Stimulated activated CD4-positive, alpha-beta T cell treated with anti-CD3 and anti-CD28 coated beads, Interleukin-1b, Interleukin-23, amount 100 ng/mL, for 24 hours (primary cell): ENCODE measurements at places on chromosomes 5 and 9.

GRCh38 chr9:94441796-94442195 lies 113.1 kb upstream of the PCAT7 start:
- DNase-seq: no peak

GRCh38 chr5:10627160-10627701 lies 63.4 kb downstream of the ANKRD33B start:
- no peak for DNase-seq

GRCh38 chr5:136155761-136156160 lies 23.1 kb downstream of the SMAD5 start:
- no peak for DNase-seq

DNA sequence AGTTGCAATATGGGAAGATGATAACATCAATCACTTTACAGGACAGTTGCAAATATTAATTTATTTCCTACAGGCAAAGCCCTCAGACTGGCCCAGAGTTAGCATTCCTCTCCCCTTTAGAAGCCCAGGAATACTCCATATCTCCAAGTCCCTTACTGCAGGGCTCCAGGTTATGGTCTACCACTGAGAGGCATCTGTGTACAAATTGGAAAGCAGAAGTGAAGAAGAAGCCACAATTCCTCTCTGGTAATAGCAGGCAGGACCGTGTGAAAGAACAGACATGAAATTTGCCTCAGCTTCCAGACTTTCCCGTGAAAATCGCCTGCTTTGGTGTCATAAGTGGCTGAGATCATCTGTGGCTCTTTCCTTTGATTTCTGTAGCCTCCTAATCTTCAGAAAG lies 289.6 kb downstream of the GLIS3 start:
- no peak for DNase-seq

- DNase-seq: no peak
These were observed 1.4 kb downstream of the ATOSB start for GRCh38 chr9:35114113-35114839.

DNA sequence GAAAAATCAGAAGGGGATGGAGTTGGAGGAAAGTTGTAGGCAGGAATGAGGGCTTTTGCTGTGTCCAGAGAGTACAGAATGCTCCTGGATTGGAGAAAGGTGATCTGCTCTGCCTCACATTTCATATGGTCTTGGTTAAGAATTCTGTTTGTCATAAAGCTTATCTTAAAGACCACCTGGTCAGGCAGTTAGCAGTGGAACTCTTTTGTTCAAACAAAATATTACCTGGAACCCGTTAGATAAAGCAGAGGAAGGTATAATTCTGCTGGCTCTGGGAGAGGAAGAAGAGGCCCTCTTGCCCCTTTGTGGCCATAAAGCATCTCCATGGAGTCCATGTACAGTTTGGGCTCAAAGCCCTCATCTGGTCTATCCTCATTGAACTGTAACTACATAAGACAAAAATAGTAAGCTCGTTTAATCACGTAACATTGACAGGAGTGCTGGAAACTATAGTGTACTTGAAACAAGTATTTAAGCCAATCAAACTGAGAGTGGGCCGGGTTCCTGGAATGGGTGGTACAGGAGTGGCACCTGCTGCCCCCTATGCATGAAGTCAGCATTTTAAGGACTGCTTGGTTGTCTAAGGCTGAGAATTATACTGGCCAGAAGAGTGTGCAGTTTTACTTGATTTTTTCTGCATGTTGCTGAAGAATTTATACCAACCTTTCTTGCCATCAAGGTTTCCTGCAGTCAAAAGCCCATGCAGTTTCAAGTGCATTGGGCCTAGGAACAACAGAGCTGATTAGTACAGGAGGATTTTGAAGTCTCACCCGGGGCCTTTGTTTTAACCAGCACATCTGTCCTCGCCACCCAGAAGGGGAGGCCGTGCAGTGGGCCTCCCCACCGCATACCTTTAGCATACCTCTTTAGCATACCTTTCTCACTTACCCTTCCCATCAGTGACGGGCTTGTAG lies 39.9 kb downstream of the STXBP1 start:
- no peak for DNase-seq

DNA sequence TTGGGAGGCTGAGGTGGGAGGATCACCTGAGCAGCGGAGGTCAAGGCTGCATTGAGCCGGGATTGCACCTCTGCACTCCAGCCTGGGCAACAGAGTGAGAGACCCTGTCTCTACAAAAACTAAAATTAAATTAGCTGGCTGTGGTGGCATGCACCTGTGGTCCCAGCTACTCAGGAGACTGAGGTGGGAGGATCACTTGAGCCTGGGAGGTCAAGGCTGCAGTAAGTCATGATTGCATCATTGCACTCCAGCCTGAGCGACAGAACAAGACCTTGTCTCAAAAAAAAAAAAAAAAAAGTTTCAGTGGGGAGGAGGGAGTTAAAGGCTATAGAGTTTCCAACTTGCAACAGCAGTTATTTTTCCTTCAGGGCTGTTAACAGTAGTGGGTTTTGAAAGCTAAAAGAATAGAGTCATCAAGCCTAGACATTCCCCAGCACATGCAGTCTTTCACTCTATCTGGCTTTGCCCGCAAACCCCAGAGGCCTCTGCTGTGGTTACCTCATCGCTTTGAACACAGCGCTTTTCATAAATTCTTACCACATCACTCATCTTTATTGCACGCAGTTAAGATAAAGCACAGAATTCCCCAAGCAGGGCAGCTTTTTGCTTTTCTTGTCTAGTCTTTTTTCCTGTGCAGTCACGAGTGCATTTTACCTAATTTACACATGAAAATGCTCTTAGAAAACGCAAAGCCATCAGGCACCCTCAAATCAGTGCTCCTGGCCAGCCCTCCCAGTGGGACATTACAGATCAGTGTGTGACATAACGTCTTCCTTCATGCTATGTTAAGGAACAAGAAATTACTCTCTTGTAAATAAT lies 8.7 kb upstream of the SLC2A8 start:
- peak; percentile 55 for DNase-seq

DNA sequence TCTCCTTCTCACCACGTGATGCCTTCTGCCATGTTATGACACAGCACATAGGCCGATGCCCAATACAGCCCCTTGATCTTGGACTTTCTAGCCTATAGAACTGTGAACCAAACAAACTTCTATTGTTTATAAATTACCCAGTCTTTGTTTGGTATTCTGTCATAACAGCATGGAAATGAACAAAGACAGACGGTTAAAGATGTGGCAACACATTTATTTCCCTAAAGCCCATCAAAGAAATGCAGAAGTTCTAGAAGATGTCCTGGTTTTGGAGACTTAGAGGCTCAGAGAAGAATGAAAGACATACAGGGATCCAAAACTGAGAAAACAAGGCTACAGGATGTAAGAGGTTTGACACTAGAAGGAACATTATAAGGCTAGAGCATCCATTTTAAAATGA lies 600.8 kb upstream of the DAB2 start:
- DNase-seq: no peak

GRCh38 chr5:96004087-96004486 lies 42.4 kb upstream of the ELL2 start:
- no peak for DNase-seq

DNA sequence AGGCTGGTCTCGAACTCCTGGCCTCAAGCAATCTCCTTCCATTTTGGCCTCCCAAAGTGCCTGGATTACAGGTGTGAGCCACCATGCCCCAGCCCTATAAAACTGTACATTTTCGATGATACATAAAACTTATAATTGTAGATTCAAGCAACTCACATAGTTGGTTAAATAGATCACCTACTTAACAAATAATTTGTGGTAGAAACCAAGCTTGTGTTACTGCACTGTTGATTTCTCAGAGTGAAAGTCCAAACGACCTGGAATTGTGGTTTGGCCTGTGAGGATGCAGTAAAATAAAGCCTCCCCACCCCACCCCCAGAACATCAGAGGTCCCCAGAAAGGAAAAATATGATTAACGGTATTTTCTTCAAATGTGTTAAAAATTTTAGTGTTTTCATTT lies 92.7 kb downstream of the TRIO start:
- no peak for DNase-seq

- peak; percentile 17 for DNase-seq
These were observed at the start of gene FGFR4 for GRCh38 chr5:177086654-177087397. Gene FGFR4 (plus strand): TSS chr5:177086915. CDS start chr5:177089603, 2,688 bp downstream.

DNA sequence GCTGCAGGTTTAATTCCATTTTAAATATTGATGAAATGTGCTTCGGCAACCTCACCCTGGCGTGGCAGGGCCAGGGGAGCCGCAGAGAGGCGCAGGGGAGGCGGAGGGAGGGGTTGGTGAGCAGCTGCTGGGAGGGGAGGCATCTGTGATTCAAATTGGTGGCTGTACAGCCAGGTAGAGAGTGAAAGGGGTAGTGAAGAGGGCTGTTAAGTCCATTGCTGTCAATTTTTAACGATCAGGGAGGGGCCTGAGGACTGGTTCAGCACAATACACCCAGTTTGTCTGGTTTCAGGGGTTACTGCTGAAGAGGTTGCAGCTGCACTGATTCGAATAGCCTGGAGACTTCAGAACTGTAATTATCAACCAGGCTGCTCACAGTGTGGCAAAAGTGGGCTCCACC lies 31.3 kb downstream of the LHX6 start:
- no peak for DNase-seq

DNA sequence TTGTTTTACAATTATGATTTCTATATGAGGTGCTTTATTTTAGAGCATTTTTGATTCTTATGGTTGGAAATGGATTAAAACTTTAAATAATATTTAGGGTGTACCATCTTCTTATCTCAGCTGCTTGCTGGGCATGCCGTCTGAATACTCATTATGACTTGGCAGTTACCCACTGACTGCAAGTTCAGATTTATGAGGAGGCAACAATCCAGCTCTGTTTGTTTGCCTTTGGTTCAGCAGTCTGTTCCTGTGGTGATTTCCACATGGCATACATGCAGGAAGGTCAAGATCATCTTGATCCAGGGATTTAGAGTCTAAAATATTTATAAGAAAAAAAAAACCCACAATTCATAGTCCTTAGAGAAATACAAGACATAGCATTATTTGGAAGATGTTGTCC lies 1254.5 kb upstream of the NUDT12 start:
- DNase-seq: no peak

DNA sequence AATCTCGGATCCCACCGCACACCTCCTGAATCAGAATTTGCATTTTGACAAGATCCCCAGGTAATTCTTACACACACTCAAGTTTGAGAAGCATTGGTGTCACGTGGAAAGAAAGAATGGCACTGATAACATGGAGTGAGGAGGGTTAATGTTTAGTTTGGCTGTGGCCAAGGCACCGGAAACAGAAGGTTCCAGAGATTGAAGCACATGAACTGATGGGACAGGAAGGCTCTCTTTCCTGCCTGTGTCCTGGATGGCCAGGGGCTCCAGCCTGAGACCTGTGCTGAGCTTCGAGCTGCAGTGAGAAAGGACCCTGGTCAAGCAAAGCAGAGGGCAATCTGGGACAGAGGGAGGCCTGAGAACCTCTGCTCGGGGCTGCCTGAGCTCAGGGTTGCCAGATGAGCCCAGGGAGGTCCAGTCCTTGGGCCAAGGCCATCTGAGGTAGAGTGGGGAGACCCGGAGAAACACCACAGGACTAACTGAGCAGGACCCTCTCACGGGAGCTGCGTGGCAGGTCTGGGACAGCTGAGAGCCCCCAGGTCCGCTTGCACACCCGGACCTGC lies 27.3 kb downstream of the AFAP1L1 start:
- DNase-seq: no peak
